Stimulated activated CD4-positive, alpha-beta T cell treated with anti-CD3 and anti-CD28 coated beads, TNF-alpha, amount 100 ng/mL, for 4 hours (primary cell): ENCODE measurements at places on chromosomes 7 and 10.

- no peak for DNase-seq
These were observed 325.6 kb upstream of the MAGI2 start for GRCh38 chr7:79778786-79779770.

GRCh38 chr7:44735403-44736165 lies 13.1 kb upstream of the ZMIZ2 start:
- DNase-seq, result no peak

- no peak for DNase-seq
These were observed 80.9 kb upstream of the PARD3 start for GRCh38 chr10:34895977-34896376.

GRCh38 chr10:130352291-130352645 lies 216.1 kb downstream of the GLRX3 start:
- DNase-seq, result no peak

- DNase-seq, result no peak
These were observed 191.4 kb upstream of the SVIL start for GRCh38 chr10:29826221-29826620.

- DNase-seq, result no peak
These were observed 9.2 kb downstream of the FAM221A start for GRCh38 chr7:23689165-23689564.

- DNase-seq, result no peak
These were observed 66.8 kb downstream of the LANCL2 start for GRCh38 chr7:55431898-55432297.

GRCh38 chr7:68207676-68208075 lies 1211.0 kb downstream of the TYW1 start:
- no peak for DNase-seq

- DNase-seq, result no peak
These were observed 254.6 kb downstream of the SLC25A13 start for GRCh38 chr7:96067321-96067720.

GRCh38 chr10:68315582-68315981 lies 16.3 kb upstream of the HNRNPH3 start:
- no peak for DNase-seq

DNA sequence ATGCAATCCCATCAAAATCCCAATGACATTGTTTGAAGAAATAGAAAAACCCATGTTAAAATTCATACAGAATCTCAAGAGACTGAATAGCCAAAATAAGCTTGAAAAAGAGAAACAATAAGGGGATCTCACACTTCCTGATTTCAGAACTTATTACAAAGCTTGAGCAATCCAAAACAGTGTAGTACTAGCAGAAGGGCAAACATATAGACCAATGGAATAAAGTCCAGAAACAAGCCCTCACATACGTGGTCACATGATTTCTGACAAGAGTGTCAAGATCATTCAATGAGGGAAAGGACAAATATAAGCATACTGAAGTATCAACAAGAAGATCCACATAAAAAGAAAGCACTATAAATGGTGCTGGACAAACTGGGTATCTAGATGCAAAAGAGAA lies 31.9 kb downstream of the MICU1 start:
- DNase-seq, result no peak

DNA sequence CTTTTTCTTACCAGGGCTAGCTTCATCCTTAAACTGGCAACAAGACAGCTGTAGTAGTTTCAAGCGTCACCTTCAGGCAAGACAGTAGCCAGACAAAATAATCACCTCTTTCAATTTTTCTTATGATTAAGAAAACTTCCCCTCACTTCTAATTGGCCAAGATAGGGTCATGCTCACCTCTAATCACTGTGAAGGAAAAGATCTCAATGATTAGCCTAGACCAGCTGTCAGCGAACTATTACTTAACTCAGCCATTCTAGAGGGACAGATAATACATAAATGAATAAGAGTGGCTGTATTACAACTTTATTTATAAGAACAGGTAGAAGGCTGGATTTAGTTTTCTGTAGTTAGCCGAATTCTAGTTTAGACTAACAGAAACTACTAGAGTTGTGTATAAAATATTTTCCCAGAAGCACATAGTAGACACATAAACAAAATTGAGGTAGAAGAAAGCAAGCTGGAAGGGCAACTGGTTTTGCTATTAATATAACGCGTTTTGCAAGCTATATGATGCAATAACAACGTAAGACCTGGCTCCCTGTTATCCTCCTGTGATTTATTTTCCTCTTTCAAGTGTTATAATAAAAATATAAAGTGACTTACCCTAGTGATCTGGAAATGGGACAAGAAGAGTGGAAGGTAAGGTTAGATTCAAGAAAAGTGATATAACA lies 64.3 kb downstream of the ELAPOR2 start:
- DNase-seq, result no peak

GRCh38 chr7:115782696-115783490 lies 247.7 kb downstream of the TFEC start:
- DNase-seq, result no peak

DNA sequence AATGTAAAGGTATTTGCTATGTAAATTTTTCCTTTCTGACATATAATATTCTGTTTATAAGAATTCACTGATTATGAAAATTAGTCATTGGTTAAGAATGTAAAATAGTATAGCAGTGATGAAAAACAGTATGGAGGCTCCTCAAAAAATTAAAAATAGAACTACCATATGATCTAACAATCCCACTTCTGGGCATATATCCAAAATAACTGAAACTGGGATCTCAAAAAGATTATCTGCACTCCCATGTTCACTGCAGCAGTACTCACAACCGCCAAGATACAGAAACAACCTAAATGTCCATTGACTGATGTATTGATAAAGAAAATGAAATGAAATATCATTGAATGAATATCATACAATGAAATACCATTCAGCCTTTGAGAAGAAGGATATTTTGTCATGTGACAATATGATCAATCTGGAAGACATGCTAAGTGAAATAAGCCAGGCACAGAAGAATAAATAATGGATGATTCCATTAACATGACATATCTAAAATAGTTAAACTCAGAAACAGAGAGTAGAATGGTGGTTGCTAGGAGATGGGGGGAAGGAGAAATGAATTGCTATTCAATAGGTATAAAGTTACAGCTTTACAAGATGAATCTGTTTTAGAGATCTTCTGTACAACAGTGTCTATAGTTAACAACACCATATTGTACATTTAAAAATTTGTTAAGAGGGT lies 14.0 kb downstream of the C10orf88 start:
- no peak for DNase-seq

- no peak for DNase-seq
These were observed 154.2 kb downstream of the EBF3 start for GRCh38 chr10:129809841-129810240.

GRCh38 chr10:2296179-2296891 lies 559.0 kb upstream of the ADARB2 start:
- DNase-seq, result no peak

DNA sequence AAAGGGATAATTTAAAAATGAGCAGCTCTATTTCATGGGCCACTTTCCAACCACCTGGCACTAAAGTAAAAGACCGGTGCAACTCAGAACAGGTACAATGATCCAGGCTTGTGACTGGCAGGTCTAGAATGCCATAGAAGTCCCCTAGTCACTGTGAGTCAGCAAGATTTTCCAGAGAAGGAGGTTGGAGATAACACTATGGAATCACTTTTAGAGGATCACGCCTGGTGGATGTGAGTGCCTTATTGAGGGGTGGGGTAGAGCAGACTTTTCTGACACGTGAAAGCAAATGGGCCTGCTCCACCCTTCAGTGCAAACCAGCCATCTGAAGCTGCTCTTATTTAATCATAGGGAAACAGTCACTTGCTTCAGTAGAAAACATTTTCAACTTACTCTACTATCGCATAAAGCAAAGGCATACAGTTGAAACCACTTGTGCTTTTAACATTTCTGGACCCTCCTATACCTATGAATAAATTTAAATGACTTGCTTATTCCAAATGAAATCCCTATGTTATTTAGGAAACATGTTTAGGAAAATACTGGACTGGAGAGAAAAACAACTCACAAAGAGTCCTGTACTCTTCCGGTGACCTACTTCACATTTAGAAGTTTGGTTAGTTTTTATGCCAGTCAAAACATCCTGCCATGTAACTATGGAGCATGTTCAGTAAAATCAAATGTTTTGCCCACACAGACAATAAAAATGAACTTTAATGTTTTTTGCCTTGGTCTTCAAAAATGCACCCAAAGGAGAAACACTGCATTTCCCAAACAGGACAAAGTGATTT lies 21.5 kb upstream of the AKR1C1 start:
- DNase-seq, result no peak

- no peak for DNase-seq
These were observed 160.6 kb downstream of the KLF6 start for GRCh38 chr10:3624367-3624766.

- no peak for DNase-seq
These were observed 158.2 kb upstream of the PRKCQ start for GRCh38 chr10:6738112-6738768.

DNA sequence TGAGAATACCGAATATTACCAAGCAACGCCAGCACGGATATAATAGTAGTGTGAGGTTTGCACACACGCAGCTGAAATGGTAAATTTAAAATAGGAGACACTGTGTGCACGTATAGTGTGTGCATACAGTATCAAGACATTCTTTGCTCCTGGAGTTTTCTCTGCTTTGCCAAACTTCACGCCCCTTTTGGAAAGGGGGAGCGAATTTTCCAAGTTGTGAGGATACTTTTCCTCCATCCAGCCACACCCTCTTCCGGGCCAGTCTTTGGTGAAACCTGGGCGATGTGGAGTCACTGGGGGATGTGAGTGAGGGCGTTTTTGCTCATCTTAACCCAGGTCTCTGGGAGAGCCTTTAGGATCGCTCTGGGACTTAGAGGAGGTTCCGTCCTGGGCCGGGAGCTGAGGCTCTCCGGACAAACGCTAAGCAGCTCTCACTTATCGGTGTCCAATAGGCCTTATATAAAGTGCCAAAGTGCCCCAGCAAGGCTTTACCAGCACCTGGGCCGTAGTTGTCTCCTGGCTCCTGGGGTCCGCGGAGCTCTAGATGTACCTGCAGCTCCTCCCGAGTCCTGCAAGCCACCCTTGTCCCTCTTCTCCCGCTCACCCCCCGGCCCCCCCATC lies 160.0 kb upstream of the MKI67 start:
- DNase-seq, result no peak

GRCh38 chr7:76292213-76292573 lies 10.3 kb upstream of the HSPB1 start:
- DNase-seq, result no peak

DNA sequence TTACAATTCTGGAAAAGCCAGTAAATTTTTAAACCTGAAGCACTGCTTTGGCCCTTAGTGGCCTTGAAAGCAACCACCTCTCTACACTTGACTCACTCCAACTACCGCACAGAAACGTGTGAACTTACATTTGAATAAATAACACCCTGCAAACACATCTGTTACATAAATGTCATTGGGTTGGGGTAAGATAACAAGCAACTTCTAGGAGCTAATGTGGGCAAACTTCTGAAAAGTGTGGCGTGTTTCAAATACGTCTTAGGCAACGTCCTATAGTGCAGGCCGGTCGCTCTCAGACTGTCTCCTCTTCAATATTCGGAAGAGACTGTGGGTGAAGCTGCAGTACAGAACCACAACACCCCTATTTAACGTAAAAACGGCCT lies 474 bp downstream of the ORC5 start:
- DNase-seq, result no peak

DNA sequence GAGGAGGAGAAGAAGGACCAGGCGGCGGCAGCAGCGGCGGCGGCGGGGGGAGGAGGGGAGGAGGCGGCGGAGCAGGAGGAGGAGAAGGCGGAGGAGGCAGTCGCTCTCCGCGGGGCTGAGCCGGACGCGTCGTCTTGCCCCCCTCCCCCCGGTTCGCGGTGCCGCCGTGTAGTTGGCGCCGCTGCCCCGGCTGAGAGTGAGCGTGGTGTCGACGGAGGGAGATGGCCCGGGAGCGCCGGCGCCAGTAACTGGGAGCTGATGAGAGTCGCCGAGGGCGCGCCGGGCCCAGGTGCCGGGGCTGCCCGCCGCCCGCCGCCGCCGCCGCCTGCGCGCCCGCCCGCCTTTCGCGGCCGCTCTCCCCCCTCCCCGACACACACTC lies 257 bp downstream of the WAC start:
- DNase-seq, result no peak

DNA sequence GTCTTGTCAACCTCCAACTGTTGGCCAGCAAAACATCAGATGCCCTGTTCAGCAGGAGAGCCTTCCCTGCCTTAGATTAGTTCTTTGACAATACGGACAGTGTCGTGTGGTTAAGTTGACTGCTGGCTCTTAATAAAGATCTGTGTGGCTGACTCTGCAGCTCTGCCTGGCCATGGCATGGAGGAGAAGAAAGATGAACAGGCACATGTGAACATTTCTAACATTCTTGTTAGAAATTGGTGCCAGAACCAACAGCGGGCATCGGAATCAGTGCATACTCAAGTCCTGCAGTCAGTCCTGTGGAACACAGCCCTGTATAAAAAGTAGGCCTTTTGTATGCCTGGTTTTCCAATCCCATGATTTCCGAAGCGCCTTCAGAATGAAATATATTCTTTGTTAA lies 455.6 kb downstream of the POM121L12 start:
- DNase-seq, result no peak

DNA sequence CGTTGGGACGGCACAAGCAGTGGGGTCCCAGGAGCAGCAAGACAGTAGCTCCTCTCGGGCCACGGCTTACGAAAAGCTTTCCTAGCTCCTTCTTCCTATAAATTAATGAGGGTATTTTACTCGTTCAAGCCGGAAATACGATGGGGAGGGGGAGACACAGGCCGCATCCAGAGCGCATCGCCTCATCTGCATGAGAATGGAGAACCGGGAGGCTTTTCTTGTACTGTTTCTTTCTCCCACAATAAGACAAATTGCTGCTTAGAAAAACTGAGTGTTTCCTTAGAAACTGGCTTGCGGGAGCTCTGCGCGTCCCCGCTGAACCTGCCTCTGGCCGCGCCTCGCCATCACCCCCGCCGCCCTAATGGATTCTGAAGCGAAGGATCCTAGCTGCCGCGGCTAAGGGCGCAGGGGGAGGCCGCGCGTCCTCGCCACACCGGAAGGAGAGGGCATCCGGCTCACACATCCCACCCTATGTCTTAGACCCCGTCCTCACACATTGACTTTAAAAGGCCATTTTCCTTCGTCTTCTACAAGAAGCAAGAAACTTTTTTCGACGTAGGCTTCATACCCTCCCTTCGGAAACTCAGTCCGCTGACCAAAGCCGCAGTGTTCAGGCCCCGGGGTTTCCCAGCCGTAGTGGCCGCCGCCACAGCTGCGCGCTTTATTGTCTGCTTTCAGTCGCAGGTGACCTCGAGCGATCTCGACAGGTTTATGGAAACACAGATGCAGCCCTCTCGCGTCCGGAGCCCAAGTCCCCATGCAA lies 8.8 kb downstream of the NXPH1 start:
- no peak for DNase-seq

DNA sequence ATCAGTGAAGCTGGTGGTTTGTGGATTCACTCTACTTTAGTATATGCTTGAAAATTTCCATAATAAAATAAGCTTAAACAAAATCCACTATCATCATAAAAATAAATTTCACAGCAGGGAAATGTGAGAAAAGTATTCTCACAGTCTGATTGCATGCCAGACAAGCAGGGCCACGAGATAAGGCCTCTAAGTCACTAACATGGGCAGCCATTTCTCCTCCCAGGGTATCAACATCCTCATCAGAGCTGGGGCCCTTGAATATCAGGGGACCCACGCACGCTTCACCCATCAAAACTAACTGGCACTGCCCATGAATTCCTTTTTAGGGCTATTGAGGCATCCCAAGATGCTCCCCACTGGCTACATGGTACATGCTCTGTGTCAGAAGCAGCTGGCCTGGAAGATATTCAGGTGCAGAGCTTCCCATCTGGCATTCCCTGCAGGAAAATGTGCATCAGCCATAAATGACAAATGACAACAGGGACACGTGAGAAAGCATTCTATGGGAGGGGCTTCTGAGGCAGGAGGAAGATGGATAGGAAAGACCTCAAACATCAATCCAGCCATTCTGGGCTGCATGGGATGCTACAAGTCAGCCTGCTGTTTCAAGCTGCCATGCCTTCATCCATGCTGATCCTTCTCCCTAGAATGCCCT lies 17.4 kb downstream of the CCDC6 start:
- no peak for DNase-seq
